ENCODE measurements at places on chromosomes 2 and 18. TPM values are rescaled to one million over a fixed set of nuclear protein-coding genes. Genes with fewer than 3 reads are reported as not detected.
A peak's percentile ranks its signal among the peaks of the same experiment; 100 is the strongest.

Gene FBLN7
- total RNA-seq = 0.61 TPM

Gene TFCP2L1
- 0.33 TPM for total RNA-seq

GRCh38 chr2:160168878-160169277 is 31.2 kb downstream of the ITGB6 start:
- H3K4me1 ChIP-seq = no peaks in the 10 kb centered on the region
- no peaks in the 10 kb centered on the region for H3K27me3 ChIP-seq
- no peak overlapping the region for H3K27ac ChIP-seq
- no peak for DNase-seq
- no peaks in the 10 kb centered on the region for H3K36me3 ChIP-seq

GRCh38 chr2:3637311-3637675 is 20.7 kb upstream of the ALLC start:
- DNase-seq = no peak
- H3K27ac ChIP-seq = no peak overlapping the region
- H3K4me1 ChIP-seq = no peaks in the 10 kb centered on the region
- no peaks in the 10 kb centered on the region for H3K27me3 ChIP-seq

GRCh38 chr18:53785811-53786210 is 438.7 kb downstream of the MBD2 start:
- H3K27me3 ChIP-seq = no peaks in the 10 kb centered on the region
- no peaks in the 10 kb centered on the region for H3K36me3 ChIP-seq
- no peak overlapping the region for H3K4me3 ChIP-seq

DNA sequence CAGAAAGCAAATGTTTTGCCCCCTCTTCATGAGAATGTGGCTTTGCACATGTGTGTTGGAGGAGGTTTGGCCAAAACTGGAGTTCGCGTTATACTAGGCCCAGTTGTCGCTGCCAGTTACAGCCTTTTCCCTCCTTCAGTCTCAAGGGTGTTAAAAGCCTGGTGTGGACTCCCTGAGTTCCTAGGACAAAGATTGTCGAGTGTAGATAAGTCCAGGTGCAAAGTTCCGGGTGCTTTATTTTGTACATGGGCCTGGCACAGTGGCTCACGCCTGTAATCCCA is 542 bp upstream of the RNF103 start:
- peaks cover 13% of the 10 kb centered on the region for H3K27me3 ChIP-seq
- H3K36me3 ChIP-seq = peaks cover 2% of the 10 kb centered on the region
- peaks cover 19% of the 10 kb centered on the region for H3K4me1 ChIP-seq
- no peak for DNase-seq
- H3K27ac ChIP-seq = peak overlapping the region; percentile 82
- peak overlapping the region; percentile 77 for H3K4me3 ChIP-seq

DNA sequence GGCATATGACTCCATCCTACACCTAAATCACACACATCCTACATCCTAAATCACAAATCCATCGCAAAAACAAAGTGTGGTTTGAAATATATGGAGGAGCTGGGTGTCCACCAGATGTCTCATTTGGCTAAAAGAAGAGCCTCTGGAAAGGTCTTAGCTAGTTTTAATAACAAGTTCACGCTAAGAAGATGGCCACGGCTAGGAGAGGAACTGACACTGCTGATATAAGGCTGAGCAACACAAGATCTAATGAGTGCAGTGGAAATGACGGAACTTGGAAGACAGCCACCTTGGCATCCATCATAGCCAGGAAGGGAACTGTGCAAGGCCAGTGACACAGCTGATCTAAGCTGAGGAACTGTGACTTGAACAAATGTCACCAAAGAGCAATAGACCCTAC is 60.0 kb upstream of the AGAP1 start:
- H3K27ac ChIP-seq = no peak overlapping the region
- DNase-seq = no peak
- H3K27me3 ChIP-seq = peaks cover 25% of the 10 kb centered on the region

- H3K27me3 ChIP-seq = no peaks in the 10 kb centered on the region
- no peak overlapping the region for H3K27ac ChIP-seq
- H3K4me3 ChIP-seq = no peak overlapping the region
- no peaks in the 10 kb centered on the region for H3K4me1 ChIP-seq
- DNase-seq = no peak
- H3K36me3 ChIP-seq = no peaks in the 10 kb centered on the region
Observed at GRCh38 chr18:72041313-72042032, 502.7 kb downstream of the CBLN2 start.

GRCh38 chr2:120238728-120239487 is 13.7 kb upstream of the RALB start:
- peak; percentile 46 for DNase-seq
- H3K4me3 ChIP-seq = no peak overlapping the region
- H3K27me3 ChIP-seq = no peaks in the 10 kb centered on the region
- H3K36me3 ChIP-seq = no peaks in the 10 kb centered on the region
- no peak overlapping the region for H3K27ac ChIP-seq

Gene IL18R1
- total RNA-seq = 135 TPM

DNA sequence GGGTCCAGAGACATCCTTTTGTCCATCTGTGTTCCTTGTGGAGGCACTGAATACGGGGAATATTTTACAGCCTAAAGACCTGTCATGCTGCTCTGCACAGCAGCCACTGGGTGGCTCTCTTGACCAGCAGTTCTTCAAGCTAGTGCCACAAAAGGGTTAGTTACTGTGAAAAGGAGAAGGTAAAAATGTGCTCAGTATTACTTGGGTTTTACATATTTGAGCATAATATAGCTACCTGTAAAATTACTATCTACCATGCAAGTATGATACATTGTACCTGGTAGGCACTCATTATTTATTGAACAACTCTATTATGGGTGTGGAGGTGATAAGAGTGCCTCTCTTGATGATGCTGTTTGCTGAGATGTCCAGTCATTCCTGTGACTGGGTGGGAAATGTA is 23.6 kb downstream of the FZD5 start:
- no peak for DNase-seq
- no peak overlapping the region for H3K27ac ChIP-seq
- H3K4me1 ChIP-seq = no peaks in the 10 kb centered on the region
- no peaks in the 10 kb centered on the region for H3K36me3 ChIP-seq

DNA sequence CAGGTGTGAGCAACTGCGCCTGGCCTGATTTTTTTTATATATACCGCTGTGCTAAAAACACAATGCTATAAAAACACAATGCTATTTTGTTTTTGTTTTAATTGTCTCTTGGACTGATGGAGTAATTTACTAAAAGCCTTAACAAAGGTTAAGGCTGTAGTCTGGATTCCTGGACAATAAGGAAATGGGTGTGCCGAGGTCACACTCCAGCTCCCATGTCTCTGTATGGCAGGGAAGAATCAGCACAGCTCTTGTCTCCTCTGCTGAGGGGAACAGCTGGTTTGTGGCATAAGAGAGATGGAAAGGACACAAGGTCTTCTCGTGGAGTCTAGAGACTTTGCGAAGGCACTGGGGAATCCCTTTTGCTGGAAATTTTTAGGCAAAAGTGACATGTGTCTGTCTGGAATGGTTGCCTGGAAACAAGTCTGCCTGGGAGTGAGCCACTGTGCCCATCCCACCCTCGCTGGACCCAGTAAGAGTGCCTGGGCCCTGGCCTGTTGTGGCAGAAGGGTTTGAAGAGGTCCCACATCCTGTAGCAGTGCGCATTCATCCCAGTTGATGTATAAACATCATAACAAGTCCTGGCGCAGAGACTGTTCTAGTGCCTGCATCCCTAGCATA is 73.1 kb downstream of the MAPK4 start:
- H3K36me3 ChIP-seq = no peaks in the 10 kb centered on the region
- peaks cover 2% of the 10 kb centered on the region for H3K27me3 ChIP-seq
- no peak for DNase-seq
- H3K4me3 ChIP-seq = no peak overlapping the region
- H3K4me1 ChIP-seq = no peaks in the 10 kb centered on the region

Gene LGALSL
- 0.31 TPM for total RNA-seq

Gene LYPD6
- total RNA-seq = not detected

GRCh38 chr2:232587512-232587911 is 37.0 kb downstream of the EIF4E2 start:
- peaks cover 2% of the 10 kb centered on the region for H3K4me1 ChIP-seq
- no peaks in the 10 kb centered on the region for H3K36me3 ChIP-seq
- no peak for DNase-seq
- H3K27me3 ChIP-seq = no peaks in the 10 kb centered on the region

- H3K4me1 ChIP-seq = peaks cover 12% of the 10 kb centered on the region
- no peak overlapping the region for H3K4me3 ChIP-seq
- DNase-seq = no peak
- H3K27ac ChIP-seq = no peak overlapping the region
- H3K36me3 ChIP-seq = no peaks in the 10 kb centered on the region
Observed at GRCh38 chr2:172425336-172425735, 2.0 kb upstream of the ITGA6 start.

- peaks cover 7% of the 10 kb centered on the region for H3K4me1 ChIP-seq
- DNase-seq = peak; percentile 71
- H3K36me3 ChIP-seq = no peaks in the 10 kb centered on the region
- peak within 1 kb of the TSS; percentile 8 for H3K27ac ChIP-seq
Observed at GRCh38 chr2:25982273-25982967, at the start of gene KIF3C. TSS of gene KIF3C (minus strand) at chr2:25982497. CDS start at chr2:25981917, 580 bp downstream.

Gene FTCDNL1
- total RNA-seq = 0.48 TPM

GRCh38 chr2:10035053-10035422 is 8.3 kb upstream of the KLF11 start:
- no peaks in the 10 kb centered on the region for H3K36me3 ChIP-seq
- peaks cover 30% of the 10 kb centered on the region for H3K4me1 ChIP-seq
- H3K4me3 ChIP-seq = peak overlapping the region; percentile 42
- no peaks in the 10 kb centered on the region for H3K27me3 ChIP-seq

Gene RBM43
- total RNA-seq = 2.7 TPM

Gene ACTR1B
- total RNA-seq = 74.9 TPM

GRCh38 chr2:217114117-217114516 is 254.3 kb upstream of the TNP1 start:
- H3K27me3 ChIP-seq = peaks cover 31% of the 10 kb centered on the region
- H3K4me1 ChIP-seq = no peaks in the 10 kb centered on the region
- no peak overlapping the region for H3K27ac ChIP-seq

GRCh38 chr2:38246105-38246504 is 131.0 kb downstream of the ATL2 start:
- no peak overlapping the region for H3K27ac ChIP-seq
- no peaks in the 10 kb centered on the region for H3K4me1 ChIP-seq
- H3K4me3 ChIP-seq = no peak overlapping the region
- DNase-seq = no peak
- no peaks in the 10 kb centered on the region for H3K36me3 ChIP-seq

Gene IL36G
- total RNA-seq = not detected

Gene ABI2
- 38.6 TPM for total RNA-seq

GRCh38 chr2:217610401-217610814 is 392.4 kb downstream of the TNS1 start:
- H3K4me3 ChIP-seq = no peak overlapping the region
- peaks cover 7% of the 10 kb centered on the region for H3K27me3 ChIP-seq
- H3K4me1 ChIP-seq = peaks cover 6% of the 10 kb centered on the region

GRCh38 chr2:54601339-54601738 is 122.1 kb upstream of the EML6 start:
- peak overlapping the region; percentile 84 for H3K27ac ChIP-seq
- peaks cover 76% of the 10 kb centered on the region for H3K4me1 ChIP-seq
- no peak for DNase-seq
- no peak overlapping the region for H3K4me3 ChIP-seq
- no peaks in the 10 kb centered on the region for H3K27me3 ChIP-seq

GRCh38 chr18:58359620-58360019 is 269.3 kb downstream of the ALPK2 start:
- no peak overlapping the region for H3K4me3 ChIP-seq
- DNase-seq = no peak
- no peak overlapping the region for H3K27ac ChIP-seq
- no peaks in the 10 kb centered on the region for H3K27me3 ChIP-seq
- no peaks in the 10 kb centered on the region for H3K4me1 ChIP-seq
- no peaks in the 10 kb centered on the region for H3K36me3 ChIP-seq

Gene TMEM247
- total RNA-seq = not detected

Gene RAB27B
- 1.5 TPM for total RNA-seq

Gene ALPG
- total RNA-seq = not detected

- no peak overlapping the region for H3K4me3 ChIP-seq
- H3K4me1 ChIP-seq = no peaks in the 10 kb centered on the region
- peaks cover 7% of the 10 kb centered on the region for H3K27me3 ChIP-seq
- DNase-seq = no peak
- no peak overlapping the region for H3K27ac ChIP-seq
- H3K36me3 ChIP-seq = no peaks in the 10 kb centered on the region
Observed at GRCh38 chr2:9358846-9359245, 64.5 kb downstream of the ITGB1BP1 start.

GRCh38 chr2:213034585-213034984 is 116.8 kb downstream of the IKZF2 start:
- peak overlapping the region; percentile 81 for H3K4me3 ChIP-seq
- no peaks in the 10 kb centered on the region for H3K27me3 ChIP-seq
- peaks cover 53% of the 10 kb centered on the region for H3K4me1 ChIP-seq
- peak overlapping the region; percentile 96 for H3K27ac ChIP-seq
- peaks cover 19% of the 10 kb centered on the region for H3K36me3 ChIP-seq

GRCh38 chr18:68520406-68521075 is 194.4 kb downstream of the TMX3 start:
- H3K27me3 ChIP-seq = no peaks in the 10 kb centered on the region
- no peak overlapping the region for H3K27ac ChIP-seq
- H3K36me3 ChIP-seq = no peaks in the 10 kb centered on the region
- H3K4me3 ChIP-seq = no peak overlapping the region
- no peaks in the 10 kb centered on the region for H3K4me1 ChIP-seq
- no peak for DNase-seq

DNA sequence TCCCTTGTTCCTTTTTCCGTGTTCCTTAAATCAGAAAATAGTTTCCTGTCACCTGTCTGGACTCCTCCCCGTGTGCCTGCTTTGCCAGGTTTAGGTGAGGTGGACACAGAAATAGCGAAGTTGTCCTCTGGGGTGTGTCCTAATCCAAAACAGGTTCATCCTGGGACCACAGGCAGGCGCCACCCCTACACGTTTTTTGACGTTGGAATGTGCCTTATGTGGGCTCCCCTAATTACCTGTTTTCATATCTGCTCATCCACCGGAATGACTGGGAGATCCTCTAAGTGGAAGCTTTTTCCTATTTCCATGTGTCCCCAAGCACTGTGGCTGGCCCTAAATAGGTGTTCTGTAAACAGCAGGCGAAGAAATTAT is 49.0 kb upstream of the PAIP2B start:
- no peak for DNase-seq
- H3K4me1 ChIP-seq = peaks cover 10% of the 10 kb centered on the region
- no peak overlapping the region for H3K27ac ChIP-seq
- peaks cover 52% of the 10 kb centered on the region for H3K27me3 ChIP-seq
- H3K4me3 ChIP-seq = peak overlapping the region; percentile 47
- H3K36me3 ChIP-seq = no peaks in the 10 kb centered on the region

Gene CPO
- not detected for total RNA-seq

DNA sequence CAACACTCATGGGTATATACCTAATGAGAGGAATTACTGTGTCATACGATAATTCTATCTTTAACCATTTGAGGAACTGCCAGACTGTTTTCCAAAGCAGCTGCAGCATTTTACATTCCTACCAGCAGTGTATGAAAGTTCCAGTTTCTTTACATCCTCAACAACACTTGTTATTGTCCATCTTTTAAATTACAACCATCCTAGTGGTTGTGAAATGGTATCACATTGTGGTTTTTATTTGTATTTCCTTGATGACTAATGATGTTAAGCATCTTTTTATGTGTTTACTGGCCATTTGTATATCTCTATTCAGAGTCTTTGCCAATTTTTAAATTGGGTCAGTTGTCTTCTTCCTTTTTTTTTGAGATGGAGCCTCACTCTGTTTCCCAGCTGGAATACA is 4.0 kb upstream of the CKAP2L start:
- peaks cover 43% of the 10 kb centered on the region for H3K4me1 ChIP-seq
- peak overlapping the region; percentile 64 for H3K4me3 ChIP-seq
- no peaks in the 10 kb centered on the region for H3K36me3 ChIP-seq
- no peaks in the 10 kb centered on the region for H3K27me3 ChIP-seq

Gene C2orf15
- total RNA-seq = not detected
